A549 treated with CORT108297 at 1 μM for 4 hours (cell line): ENCODE measurements at places on chromosomes 2 and 18. TPM values are rescaled to one million over a fixed set of nuclear protein-coding genes. Genes with fewer than 3 reads are reported as not detected.

The SAP130 gene
- total RNA-seq, result 9.8 to 13.3 TPM (median 12.2 TPM) in 5 replicates

The SERPINB7 gene
- 1.5 to 2.7 TPM (median 2.3 TPM) in 5 replicates for total RNA-seq

The RAX gene
- total RNA-seq, result not detected in 5 replicates

The ABCG5 gene
- not detected in 5 replicates for total RNA-seq

The TUBA3E gene
- total RNA-seq, result 0.13 to 0.29 TPM (median 0.16 TPM) in 4 of 5 replicates, not detected in the other

The ABCB11 gene
- 0.01 to 0.02 TPM (median 0.02 TPM) in 5 replicates for total RNA-seq

The GPR35 gene
- 0.59 to 1.3 TPM (median 0.94 TPM) in 5 replicates for total RNA-seq

The PIGN gene
- total RNA-seq, result 8.7 to 10.5 TPM (median 9.4 TPM) in 5 replicates

The HSPD1 gene
- total RNA-seq, result 598 to 787 TPM (median 619 TPM) in 5 replicates

The ACP1 gene
- 187 to 268 TPM (median 193 TPM) in 5 replicates for total RNA-seq

The RUFY4 gene
- not detected in 5 replicates for total RNA-seq

The GREB1L gene
- 1.4 to 2.9 TPM (median 1.9 TPM) in 5 replicates for total RNA-seq

The NOL4 gene
- total RNA-seq, result not detected in 5 replicates

The C2orf80 gene
- not detected in 5 replicates for total RNA-seq

The RTP5 gene
- total RNA-seq, result not detected in 5 replicates

The AFF3 gene
- 0.01 to 0.16 TPM (median 0.06 TPM) in 5 replicates for total RNA-seq

The SYT4 gene
- total RNA-seq, result not detected in 5 replicates

The LIMS2 gene
- 5.4 to 7.6 TPM (median 6.6 TPM) in 5 replicates for total RNA-seq

The CAPN14 gene
- 0.02 to 0.07 TPM (median 0.03 TPM) in 4 of 5 replicates, not detected in the other for total RNA-seq

The TMEM163 gene
- total RNA-seq, result 0.08 to 0.15 TPM (median 0.09 TPM) in 5 replicates

The ZNF892 gene
- total RNA-seq, result 0.17 to 0.60 TPM (median 0.45 TPM) in 5 replicates
